ENCODE measurements at places on chromosomes 2 and 18.

- peak; percentile 22 for DNase-seq
Observed at GRCh38 chr2:203706403-203706802, at the start of gene CD28. Gene CD28, plus strand, starts transcription at chr2:203706639. Its CDS starts 58 bp downstream, at chr2:203706697.

DNA sequence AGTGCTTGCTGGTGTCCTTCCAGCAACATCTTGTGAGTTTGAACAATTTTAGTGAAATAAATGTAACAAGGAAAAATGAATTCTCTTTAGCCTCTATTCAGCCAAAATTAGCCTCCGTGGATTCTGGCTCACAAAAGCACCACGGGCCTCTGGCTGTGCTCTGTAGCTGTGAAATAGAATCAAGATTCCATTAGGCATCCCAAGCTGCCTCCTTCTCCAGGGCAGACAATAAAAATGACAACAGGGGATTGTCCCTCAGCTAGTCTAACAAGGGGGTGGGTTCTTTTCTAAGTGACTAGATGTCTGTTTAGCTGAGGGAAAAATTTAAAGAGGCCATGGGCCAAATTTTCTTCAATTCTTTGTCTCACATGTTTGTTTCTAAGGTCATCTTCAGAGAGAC, 254.7 kb upstream of the FIGN start:
- DNase-seq, result no peak

DNA sequence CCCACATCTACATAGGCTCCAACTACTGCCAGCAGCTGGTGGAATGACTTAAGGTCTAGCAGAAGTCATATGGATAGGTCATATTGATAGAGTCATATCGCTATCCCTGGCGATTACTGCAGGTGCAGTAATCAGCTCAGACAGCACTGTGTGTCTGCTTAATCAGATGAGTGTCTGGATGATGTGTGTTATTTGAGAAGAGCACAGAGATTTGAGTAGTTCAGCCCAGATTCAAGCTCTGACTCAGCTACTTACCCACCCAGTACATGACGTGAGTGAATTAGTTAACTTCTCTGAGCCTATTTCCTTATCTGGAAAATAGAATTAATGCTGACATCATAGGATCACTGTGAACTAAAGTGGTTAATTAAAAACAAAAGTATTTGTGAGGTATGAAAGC, 78.9 kb downstream of the EHD3 start:
- DNase-seq, result no peak

- DNase-seq, result no peak
Observed at GRCh38 chr2:88254437-88255091, 84.4 kb downstream of the THNSL2 start.

- DNase-seq, result no peak
Observed at GRCh38 chr2:71370015-71370414, 38.4 kb downstream of the ZNF638 start.

Measured in tibial nerve (tissue), 4 donors.